Central memory CD4-positive, alpha-beta T cell (primary cell): ENCODE measurements at places on chromosomes 7 and 10.

GRCh38 chr7:157744786-157745601, 408.2 kb downstream of the DNAJB6 start:
- no peak for DNase-seq

GRCh38 chr10:99711129-99711719, 20.7 kb downstream of the COX15 start:
- peak; percentile 21 for DNase-seq

DNA sequence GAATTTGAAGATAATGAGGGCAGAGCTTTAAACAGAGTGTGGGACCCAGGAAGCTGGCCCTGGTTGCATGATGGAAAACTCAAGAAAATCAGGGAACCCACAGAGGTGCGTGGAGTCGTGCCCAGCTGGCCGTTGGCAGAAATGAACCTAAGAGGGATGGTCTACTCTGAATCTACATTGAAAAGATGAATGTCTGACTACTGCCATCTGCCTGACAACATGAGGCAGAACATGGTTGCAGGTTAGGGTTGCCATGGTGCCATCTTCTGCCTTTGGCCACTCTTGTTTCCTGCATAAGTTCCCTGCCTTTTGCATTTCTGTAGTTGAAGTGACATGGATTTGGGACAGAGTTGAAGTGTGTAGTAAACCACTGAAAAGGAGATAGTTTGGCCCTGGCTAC, 138.5 kb upstream of the COBL start:
- no peak for DNase-seq

GRCh38 chr7:66250711-66251110, 45.6 kb downstream of the TPST1 start:
- no peak for DNase-seq

- no peak for DNase-seq
These were observed 90.2 kb downstream of the UBE3C start for GRCh38 chr7:157228864-157229422.

DNA sequence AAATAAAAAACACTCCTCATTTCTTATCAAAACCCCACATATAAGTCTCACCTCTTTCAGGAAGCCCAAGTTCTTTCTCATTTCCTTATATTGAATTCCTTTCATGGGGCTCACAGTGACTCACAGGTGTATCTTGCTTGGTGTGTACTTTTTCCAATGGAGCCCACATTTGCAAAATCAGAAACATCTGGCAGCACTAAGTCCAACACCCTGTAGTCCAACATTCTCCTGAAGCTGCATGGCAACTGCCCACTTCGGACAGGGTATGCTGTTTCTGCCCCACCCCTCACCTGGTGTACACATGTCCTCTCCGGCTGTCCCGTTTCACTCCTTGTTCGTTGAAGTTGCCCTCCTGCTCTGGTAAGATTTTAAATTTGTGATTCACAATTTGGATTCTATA, 544.1 kb downstream of the SORCS3 start:
- DNase-seq: no peak

- peak; percentile 70 for DNase-seq
These were observed 11.3 kb downstream of the PLAU start for GRCh38 chr10:73922007-73922863.

DNA sequence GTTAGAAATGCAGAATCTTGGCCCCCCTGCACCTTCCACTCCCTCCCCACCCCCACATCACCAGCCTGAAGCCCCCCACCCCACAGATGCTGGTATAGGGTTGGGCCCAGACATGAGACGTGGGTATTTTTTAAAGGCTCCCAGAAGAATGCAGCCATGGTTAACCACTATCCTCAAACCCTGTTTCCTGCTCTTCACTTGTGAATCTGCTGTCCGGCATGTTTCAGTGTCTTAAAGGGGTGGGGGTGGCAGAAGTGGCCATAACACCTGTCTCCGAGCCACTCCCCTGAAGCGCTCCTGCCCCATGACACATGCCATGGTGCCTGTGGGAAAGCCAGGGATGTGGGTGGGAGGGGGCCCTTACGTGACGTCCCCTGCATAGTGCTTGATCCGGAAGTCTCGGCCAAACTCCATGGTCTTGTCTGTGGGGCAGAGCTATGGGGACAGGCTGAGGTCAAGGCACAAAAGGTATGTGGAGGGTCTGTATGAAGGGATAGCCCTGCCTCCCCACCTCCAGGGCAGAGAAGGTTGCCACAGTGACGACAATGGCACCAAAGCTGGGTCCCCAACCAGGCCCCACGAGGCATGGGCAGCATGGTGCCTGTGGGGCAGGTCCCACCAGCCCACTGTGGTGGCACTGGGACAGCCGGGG, 9.6 kb downstream of the MYO1G start:
- no peak for DNase-seq

DNA sequence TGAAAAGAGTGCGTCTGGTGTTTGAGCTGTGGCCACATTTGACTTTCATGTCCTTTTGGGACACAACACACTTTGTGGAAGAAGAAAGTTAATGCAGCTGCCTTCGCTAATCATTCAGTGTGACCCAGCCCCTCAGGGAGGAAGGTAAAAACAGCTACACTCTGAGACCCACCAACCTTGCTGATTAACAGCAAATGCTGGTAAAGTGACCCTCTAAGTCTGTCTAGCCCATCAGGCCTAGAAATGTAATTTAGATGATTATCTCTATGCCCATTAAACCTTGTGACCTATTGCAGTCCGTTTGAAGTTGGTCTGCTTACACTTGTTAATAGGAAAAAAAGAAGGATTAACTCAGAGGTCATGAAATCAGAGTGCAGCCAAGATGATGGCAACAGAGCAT, 161.9 kb upstream of the WNT16 start:
- no peak for DNase-seq

GRCh38 chr7:119935418-119936025, 337.5 kb upstream of the KCND2 start:
- no peak for DNase-seq

GRCh38 chr10:97463363-97464132, 17.6 kb downstream of the ZDHHC16 start:
- DNase-seq: peak; percentile 38

- no peak for DNase-seq
These were observed 72.5 kb downstream of the BBS9 start for GRCh38 chr7:33201821-33202220.

GRCh38 chr10:77548671-77549070, 88.9 kb downstream of the KCNMA1 start:
- no peak for DNase-seq

- DNase-seq: no peak
These were observed 5.1 kb downstream of the RASGEF1A start for GRCh38 chr10:43261578-43262396.
